CD4-positive, alpha-beta T cell treated with Interleukin-4 for 4 hours (primary cell): ENCODE measurements at places on chromosomes 2 and 18.

GRCh38 chr2:120258196-120258595 is 5.5 kb downstream of the RALB start:
- DNase-seq, result no peak

- DNase-seq, result no peak
Observed at GRCh38 chr2:96142217-96143113, 2.8 kb downstream of the DUSP2 start.

- DNase-seq, result no peak
Observed at GRCh38 chr2:53114582-53114981, 653.0 kb upstream of the CHAC2 start.

DNA sequence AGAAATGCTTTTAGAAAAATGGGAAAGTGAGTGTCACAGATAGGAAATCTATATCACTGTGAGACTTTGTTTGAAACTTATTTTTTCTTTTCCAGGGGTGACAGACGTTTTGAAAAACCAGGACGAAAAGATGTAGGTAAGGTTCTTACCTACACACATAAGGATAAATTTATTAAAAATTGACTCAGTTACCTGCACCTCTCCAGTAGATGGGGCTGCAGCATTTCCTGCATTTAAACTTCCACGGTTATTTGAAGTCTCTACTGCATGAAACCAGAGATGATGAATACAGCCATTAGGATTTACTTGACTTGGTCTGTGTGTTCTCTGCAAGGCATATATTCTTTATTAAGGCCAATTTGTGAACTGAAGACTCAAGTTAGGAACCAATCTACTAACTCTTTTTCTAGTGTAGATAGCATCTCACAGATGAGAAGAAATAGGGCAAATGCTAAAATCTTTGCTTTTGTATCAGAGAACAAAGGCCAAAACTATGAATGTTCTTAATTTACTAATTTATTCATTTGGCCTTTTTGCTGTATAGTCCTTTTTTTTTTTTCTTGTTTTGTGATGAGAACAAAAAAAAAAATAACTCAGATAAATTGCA is 15.0 kb downstream of the KCNJ13 start:
- DNase-seq, result peak; percentile 66

DNA sequence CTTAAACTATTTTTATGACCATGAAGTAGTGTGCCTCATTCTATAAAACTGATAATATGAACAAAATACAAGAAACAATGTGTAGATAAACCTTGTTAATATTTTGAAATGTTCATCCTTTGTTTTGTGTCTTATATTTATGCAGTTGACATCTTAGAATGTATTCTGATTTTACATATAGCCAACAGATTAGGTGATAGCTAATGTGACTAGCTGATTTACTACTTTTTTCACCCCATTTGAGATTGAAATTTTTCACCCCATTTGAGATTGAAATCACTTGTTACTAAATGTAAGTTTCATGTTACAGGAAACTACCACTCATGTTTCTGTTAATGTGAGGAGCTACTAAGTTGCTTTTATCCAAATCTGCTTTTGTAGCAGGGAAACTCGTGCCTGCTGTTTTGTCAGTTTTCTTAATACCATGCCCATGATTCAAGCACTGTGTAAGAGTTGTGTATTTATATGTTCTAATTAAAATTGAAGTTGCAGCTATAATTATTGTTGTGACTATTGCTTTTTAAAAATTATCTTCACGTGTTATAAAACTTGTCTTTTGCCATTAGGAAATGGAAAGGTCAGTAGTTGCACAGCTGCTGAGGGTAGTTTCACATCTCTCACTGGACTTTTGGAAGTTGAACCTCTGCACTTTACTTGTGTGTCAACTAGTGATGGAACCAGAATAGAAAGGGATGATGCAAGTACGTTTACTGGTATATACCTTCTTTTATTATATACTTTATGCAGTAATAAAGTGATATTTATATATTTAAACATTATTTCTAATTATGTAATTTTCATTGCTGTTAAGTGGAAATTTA is 96.6 kb downstream of the BIRC6 start:
- no peak for DNase-seq
